Left renal pelvis (tissue), 4 donors: ENCODE measurements at places on chromosomes 13 and 19. TPM values are rescaled to one million over a fixed set of nuclear protein-coding genes. Genes with fewer than 3 reads are reported as not detected.

DNA sequence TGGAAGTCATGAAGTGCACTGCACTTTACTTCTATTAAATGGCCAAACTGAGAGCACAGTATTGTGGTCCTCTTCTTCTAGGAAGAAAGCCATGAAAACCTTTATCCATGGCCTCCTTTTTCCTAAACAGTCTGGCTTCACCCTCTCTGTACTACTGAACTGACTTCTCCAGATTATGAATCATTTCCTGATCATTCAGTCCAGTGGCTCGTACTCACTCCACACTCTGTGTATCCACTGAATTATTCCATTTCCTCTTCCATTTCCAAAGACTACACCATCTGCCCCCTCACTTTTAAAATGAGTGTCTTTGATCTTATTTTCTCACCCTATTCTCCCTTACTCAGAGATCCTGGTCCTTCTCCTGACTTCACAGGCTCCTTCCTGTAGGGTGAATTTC is 29.7 kb upstream of the FREM2 start:
- DNase-seq, result no peak

DNA sequence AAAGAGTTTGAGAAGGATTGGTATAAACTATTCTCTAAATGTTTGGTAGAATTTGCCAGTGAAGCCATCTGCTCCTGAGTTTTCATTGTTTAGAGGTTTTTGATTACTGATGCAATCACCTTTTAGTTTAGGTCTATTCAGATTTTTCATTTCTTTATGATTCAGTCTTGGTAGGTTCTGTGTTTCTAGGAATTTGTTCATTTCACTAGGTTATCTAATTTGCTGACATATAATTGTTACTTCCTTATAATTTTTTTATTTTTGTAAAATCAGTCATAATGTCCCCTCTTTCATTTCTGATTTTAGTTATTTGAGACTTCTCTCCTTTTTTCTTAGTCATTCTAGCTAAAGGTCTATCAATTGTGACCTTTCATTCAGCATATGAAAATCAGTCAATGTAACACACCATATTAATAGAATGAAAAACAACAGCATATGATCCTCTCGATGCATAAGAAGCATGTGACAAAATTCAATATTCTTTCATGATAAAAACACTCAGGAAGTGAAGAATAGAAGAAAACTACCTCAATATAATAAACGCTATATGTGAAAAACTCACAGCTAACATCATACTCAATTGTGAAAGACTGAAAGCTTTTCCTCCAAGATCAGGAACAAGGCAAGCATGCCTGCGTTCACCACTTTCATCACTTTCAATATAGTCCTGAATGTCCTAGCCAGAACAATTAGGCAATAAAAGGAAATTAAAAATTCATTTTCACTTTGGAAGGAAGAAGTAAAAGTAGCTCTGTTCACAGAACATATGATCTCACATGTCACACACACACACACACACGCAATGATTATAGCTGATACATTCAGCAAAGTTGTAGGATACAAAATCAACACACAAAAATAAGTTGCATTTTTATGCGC is 149.1 kb downstream of the COG6 start:
- no peak for DNase-seq

- no peak for DNase-seq
Observed at GRCh38 chr19:10076535-10076934, 9.6 kb upstream of the SHFL start.

- DNase-seq, result no peak
Observed at GRCh38 chr13:113901642-113902041, 37.8 kb upstream of the GAS6 start.

RASGRP4 gene
- polyA plus RNA-seq, result 1.2 TPM

TNFRSF19 gene
- 52.8 TPM for polyA plus RNA-seq

DNA sequence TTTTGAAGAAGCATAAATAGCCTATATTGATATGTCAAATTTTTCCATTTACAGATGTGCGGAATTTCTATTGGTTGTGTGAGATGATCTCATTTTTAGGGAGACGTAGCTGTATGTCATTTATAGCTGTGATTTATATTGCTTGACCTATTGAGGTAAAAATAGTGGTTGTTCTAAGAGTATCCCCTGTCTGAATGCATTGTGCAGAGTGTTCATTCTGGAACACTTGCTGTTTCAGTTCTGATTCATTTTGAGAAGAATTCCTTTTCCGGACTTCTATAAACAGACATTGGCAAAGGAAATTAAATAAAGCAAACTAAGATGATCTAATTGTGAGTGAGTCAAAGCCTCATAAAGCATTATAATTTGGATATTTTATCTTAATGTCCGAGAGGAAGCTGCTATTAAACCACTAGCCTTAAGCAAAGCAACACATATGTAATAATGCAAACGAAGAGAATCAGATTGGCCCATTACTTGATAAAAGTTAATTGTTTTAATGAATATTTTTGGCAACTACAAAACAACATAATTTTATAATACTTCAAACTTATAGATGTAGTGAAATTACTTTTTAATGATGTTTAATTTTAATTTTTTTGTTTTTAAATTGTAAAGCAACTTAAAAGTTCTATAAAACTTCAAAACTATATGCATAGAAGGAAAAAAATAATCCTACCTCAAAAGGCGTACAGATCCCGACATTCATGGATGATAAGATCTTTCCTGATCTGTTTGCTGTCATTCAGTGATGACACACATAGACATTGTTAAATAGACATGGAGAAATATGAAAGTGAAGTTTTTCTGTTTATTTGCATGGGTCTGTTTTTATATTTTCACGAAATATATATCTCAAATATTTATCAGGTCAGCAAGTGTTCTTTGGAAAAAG is 942.6 kb upstream of the SLC10A2 start:
- DNase-seq, result no peak

NEK5 gene
- polyA plus RNA-seq, result 3.4 TPM

GRCh38 chr19:48867123-48867745 is 1.2 kb downstream of the PLEKHA4 start:
- DNase-seq, result no peak

- DNase-seq, result no peak
Observed at GRCh38 chr13:46961719-46962118, 64.9 kb upstream of the HTR2A start.

EDDM13 gene
- polyA plus RNA-seq, result 1.2 TPM

LILRB4 gene
- polyA plus RNA-seq, result 1.3 TPM

GRCh38 chr19:55383279-55384130 is 587 bp downstream of the TMEM238 start:
- no peak for DNase-seq

HIPK4 gene
- polyA plus RNA-seq, result 0.20 TPM

DNA sequence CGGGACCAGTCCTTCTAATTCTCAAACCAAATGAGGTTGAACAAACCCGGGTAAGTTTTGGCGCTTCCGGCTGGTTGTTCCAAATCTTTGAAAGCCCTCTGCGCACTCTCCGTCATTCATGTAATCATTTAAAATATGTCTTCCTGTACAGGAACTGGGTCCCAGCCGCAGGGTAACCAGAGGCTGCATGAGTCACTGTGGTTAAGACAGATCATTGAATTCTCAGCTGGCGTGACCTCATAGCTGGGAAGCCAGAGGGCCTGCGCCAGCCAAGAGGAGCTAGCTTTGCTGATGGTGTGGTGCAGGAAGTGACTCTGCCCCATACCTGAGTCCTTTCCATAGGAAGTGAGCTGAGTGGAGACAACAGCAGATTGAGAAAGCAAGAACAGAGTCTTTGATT is 135.2 kb downstream of the TSHZ3 start:
- no peak for DNase-seq

RNF17 gene
- polyA plus RNA-seq, result 0.72 TPM

EFNA2 gene
- polyA plus RNA-seq, result 2.1 TPM

RDH8 gene
- polyA plus RNA-seq, result not detected

CFAP97D2 gene
- not detected for polyA plus RNA-seq

DNA sequence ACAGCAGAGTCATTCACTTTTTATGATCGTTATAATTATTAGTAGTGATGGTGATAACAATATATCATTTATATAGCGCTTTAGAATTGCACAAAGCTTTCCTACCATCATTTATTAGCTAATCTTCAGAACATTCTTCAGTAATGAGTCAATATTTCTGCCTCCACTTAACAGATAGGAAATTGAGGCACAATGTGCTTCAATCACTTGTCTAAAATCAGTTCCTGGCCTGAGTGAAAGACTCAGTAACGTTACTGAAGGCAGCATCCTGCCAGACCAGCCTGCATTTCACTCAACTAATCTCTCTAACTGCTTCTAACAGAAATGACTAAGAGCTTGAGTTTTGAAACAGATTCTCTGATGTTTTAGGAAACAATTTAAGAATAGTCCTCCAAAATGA is 412.1 kb downstream of the MZT1 start:
- no peak for DNase-seq

- DNase-seq, result no peak
Observed at GRCh38 chr19:37930416-37930815, 23.4 kb downstream of the SIPA1L3 start.

DNA sequence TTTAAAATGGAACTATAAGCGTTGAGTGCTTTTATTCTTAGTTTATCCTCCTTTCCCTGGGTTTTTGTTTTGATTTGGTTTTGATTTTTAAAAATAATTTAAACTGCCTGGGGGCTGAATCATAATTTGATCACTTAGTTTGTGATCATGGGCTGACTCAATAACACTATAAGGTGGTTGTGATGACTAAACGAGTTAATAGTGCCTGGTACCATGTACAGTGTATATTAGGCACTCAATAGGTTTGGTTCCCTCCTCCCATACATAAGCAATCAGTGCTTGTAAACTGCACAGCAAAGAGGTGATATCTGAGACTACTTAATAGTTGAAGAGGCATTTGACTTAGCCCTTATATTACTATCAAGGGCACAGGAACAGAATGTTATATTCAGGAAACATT is 200.9 kb upstream of the RFC3 start:
- DNase-seq, result no peak

CGB5 gene
- polyA plus RNA-seq, result not detected

CLEC4M gene
- polyA plus RNA-seq, result 1.7 TPM
